Fibroblast of upper back skin (primary cell): ENCODE measurements at places on chromosomes 12 and 14.

- DNase-seq, result no peak
These were observed 65.6 kb upstream of the YARS2 start for GRCh38 chr12:32821293-32821692.

DNA sequence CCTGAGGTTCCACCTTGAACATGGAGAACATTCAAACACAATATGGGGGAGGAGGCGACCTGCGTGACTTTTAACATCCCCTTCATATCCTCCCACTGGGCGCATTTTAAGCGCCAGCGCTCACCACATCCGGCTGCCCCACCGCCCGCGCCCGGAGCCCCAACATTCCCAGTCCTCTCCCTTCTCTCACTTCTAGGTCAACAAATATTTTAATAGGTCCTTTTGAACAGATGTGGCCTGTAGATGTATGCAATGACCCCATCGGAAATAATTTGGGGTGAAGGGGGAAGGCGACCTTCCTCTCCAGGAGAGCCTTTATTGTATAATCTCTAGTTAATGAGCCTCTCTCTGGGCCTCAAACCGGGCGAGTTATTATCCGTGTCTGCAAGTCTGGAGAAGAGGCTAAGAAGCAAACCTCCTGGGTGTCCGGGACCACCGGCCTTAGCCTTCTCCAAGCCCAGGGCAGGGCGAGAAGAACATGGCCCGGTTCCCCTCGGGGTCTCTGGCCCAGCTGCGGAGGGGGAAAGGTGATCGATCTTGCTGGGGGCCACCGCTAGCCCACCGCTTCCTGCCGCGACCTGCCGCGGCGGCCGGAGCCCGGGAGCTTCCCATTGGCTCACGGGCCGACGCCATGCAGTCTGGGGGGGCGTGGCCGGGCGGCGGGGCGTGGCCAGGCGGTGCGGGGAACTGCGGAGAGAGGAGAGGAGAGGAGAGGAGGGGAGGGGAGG, 83.2 kb upstream of the HMGA2 start:
- peak; percentile 87 for DNase-seq

- DNase-seq, result no peak
These were observed 72.5 kb downstream of the ACSS3 start for GRCh38 chr12:81150382-81150781.

DNA sequence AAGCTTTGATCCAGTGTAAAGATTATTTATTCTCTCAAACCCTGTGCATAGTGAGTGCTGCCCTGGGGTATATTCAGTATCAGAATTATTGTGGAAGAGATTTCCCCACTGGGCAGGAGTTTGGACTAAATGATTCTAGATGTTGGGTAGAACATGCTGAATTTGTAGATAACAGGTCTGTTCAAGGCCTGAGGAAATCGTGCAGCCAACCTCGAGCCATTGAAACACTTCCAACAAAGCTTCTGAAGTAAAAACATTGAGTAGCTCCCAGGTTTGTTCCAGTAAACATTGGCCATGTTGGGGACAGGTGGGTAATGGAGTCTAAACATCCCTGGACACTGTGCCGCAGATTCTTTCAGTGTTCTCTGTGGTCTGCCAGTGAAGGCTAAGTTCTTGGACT, 87.5 kb downstream of the LLPH start:
- no peak for DNase-seq

- DNase-seq, result peak; percentile 97
These were observed 172.7 kb upstream of the CNOT2 start for GRCh38 chr12:70070494-70071007.

DNA sequence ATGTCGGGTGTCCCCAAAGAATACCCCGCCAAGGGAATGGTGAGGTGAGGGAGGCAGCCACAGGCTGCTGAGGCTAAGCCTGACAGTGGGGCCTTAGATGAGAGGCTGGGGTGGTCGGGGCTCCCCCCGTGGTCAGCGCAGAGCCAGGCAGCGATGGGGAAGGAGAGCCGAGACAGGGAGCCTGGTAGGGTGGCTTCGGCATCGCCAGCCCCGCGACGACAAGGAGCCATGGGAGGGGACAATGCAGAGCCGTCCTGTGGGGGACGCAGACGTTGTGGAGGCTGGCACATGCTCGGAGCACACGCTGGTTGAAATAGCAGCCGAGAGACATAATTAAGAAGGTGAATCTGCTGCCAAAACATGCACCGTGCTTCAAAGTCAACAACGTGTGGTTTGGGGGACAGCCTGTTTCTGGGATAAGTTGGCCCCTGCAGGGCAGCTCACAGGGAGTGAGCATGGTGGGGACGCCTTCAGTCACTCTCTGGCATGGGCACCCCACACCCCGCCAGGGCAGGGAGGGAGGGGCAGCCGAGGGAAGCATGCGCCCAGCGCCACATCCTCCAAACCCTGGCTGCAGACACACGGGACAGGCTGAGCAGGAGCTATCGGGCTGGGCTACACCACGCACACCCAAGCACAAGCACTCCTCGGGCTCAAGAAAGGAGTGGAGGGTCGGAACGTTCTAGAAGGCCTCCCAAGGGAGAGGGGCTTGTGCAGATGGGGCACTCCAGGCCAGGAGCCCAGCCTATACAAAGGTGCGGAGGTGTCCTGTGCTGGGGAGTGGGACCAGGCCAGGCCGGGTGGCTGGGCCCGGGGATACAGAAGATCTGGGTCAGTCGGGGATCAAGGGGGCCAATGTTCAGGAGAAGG, 66.6 kb upstream of the C14orf180 start:
- no peak for DNase-seq

GRCh38 chr12:3520168-3520567, 29.2 kb downstream of the PRMT8 start:
- no peak for DNase-seq

DNA sequence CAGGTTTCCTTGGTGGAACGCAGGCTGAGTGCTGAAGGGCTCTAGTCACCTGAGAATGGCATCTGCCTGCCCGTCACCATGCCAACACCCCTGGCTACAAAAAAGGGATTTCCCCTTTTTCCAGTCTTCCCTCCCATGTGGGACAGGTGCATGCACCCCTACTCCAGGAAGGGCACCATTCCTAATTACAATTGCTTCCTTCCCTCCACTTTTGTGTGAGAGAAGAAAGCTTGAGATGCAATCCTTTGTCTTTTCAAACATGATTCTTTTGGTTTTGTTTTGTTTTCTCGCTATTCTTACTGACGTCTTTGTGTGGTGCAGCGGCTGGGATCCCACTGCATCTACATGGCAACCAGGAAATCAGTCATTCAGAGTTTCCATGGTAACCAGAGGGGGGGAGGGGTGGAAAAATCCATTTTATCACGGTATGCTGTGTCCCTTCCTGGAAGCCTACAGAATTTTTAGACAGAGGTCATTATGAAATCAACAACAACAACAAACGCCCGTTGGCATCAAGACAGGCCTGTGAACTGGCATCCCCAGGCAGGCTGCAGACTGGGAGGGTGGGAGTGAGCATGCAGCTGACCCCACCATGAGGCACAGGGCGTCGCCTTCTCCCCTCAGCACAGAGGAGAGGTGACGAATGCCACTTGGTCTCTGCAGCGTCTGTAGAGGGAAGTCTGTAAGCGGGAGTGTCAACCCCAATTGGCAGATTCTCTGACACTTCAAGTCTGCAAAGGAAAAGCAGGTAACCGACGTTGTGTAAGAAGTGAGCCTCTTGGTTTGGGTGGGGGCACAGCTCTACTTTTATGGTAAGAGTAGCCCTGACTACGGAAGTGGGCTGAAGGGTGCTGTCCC, 13.6 kb upstream of the GNG2 start:
- DNase-seq, result peak; percentile 42

- DNase-seq, result no peak
These were observed 67.1 kb upstream of the CCND2 start for GRCh38 chr12:4206470-4206869.

DNA sequence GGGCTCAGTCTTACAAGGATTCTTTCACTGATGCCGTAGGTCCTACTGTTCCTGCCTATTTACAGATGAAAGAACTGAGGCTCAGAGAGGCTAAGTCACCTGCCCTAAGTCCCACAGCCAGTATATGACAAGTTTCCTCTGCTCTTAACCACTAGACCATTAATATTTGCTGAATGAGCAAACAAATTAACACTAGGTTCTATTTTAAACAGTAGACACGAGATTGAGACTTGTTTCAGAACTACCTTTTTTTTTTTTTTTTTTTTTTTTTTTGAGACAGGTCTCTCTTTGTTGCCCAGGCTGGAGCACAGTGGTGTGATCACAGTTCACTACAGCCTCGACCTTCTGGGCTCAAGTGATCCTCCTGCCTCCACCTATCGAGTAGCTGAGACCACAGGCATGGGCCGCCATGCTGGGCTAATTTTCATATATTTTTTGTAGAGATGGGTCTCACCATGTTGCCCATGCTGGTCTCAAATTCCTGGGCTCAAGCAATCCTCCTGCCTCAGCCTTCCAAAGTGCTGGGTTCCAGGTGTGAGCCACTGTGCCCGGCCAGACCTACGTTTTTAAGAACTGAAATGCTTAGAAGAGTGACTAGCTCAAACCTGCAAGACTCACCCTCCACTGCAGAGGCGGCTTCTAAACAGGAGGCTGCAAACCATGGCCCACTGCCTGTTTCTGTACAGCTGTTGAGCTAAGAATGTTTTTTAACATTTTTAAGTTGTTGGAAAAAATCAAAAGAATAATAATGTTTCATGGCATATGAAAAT, 12.9 kb downstream of the SYNE3 start:
- DNase-seq, result no peak

- DNase-seq, result peak; percentile 76
These were observed 114.3 kb downstream of the DIP2B start for GRCh38 chr12:50618864-50619609.

DNA sequence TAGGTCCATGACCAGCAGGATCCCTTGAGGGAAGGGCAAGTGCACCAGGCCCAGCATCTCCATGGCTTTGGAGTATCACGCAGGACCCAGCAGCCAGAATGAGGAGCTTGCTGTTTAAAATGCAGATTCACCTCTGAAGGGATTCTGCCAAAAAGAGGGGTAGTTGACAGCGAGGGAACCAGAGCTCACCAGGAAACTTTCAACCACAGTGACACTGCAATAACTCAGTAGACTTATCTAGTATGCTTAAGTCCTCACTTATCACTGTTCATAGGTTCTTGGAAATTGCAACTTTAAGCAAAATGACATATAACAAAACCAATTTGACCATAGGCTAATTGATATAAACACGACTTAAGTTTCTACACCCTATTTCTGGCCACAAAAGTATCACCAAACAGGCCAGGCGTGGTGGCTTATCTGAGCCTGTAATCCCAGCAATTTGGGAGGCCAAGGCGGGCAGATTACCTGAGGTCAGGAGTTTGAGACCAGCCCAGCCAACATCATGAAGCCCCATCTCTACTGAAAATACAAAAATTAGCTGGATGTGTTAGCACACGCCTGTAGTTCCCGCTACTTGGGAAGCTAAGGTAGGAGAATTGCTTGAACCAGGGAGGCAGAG, 21.4 kb upstream of the CKAP4 start:
- no peak for DNase-seq

DNA sequence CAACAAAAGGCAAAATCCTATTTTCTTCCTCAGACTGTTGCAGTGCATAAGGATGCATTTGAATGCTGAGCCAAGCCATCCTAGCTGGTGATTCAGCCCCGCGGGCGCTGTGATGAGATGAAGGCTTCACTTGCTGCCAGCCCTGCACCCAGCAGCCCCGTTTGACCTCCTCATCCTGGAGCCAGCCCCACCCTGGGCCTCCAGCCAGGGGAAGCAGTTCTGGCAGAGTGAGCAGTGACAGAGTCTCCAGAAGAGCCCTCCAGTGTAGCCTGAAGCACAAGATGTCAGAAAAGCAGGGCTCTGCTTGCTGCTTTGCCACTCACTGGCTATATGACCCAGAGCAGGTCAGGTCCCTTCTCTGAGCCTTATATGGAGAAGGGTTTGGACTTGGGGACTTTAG, 96.2 kb upstream of the HSPB8 start:
- no peak for DNase-seq

DNA sequence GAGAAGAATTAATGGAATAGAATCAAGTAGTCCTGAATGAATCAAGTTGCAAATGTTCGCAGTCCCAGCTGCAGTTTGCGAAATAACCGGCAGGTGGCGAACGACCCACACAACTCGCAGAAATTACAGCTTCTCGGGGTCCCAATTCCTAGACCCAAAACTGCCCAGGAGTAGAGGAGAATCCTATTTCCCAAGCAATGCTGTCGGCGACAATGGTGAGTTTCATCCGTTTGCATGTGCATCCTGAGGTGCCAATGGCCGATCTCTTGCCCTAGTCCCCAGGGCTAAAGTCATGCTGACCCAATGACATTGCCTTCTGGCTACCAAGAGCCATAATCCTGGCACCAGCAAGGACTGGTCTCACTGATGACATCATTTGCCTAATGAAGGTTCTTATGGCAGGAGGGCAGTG, 8.5 kb upstream of the ASCL1 start:
- peak; percentile 17 for DNase-seq

DNA sequence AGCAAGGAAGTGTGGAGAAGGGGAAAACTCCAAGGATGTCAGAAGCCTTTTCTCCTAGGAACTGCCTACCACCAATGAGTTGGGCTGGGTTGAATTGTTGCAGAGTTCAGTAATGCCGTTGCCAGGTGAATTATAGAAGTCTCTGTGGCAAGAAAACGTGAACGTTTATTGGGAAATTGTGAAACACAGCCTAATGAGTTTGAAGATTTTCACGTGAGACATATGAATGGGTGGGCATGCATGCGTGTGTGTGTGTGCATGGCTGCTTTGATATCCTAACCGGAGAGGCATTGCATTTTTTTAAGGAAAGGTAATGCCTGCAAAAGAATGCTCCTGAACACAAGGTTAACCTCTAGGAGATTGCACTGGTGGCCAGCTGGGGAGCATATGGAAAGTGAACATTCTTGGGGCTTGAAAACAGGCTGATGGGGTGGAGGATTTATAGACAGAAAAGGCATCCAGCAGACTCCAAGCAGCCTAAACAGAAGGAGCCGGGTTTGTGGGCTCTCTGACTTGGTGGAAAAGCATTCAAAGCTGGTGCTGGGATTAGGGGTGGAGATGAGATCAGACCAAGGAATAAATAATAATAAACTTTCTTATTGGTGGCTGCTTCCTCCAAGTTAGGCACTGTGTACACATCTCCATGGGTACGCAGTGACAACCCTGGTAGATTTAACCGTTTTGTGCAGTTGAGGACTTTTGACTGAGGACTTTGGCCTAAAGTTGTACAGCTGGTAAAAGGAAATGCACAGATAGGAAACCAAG, 67.8 kb downstream of the NTF3 start:
- peak; percentile 97 for DNase-seq
